ENCODE measurements at places on chromosomes 13 and 19.
A peak's percentile ranks its signal among the peaks of the same experiment; 100 is the strongest.

DNA sequence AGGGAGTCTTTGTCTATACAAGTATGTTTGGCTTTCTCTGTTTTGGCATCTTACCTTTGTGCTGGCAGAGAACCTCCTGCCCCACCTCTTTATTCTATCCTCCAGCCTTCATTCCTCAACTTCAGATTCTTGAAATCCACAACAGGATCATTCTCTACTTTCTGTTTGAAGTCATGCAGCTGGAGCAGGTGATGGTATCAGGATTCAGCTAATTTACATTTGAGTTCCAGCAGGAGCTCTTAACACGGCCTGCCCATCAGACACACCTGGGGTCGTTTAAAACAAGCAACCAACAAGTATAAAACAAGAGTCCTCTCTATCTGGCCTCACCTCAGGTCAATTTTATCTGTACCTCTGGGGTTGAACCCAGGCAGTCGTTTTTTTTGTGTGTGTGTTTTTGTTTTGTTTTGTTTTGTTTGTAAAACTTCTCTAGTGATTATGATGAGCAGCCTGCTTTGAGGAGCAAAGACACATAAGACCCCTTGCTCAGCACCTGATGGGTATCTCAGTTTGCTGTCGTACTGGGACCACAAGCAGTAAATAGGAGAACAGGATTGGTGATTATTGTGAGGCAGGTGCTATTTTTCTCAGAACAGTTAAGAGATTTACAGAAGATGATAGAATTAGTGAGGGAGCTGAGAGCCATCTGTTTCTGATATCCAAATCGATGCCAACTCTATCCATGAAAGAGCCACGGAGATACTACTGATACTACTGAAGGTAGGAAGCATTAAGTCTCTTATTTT, 78.4 kb downstream of the GPC6 start:
- DNase-seq, result no peak

DNA sequence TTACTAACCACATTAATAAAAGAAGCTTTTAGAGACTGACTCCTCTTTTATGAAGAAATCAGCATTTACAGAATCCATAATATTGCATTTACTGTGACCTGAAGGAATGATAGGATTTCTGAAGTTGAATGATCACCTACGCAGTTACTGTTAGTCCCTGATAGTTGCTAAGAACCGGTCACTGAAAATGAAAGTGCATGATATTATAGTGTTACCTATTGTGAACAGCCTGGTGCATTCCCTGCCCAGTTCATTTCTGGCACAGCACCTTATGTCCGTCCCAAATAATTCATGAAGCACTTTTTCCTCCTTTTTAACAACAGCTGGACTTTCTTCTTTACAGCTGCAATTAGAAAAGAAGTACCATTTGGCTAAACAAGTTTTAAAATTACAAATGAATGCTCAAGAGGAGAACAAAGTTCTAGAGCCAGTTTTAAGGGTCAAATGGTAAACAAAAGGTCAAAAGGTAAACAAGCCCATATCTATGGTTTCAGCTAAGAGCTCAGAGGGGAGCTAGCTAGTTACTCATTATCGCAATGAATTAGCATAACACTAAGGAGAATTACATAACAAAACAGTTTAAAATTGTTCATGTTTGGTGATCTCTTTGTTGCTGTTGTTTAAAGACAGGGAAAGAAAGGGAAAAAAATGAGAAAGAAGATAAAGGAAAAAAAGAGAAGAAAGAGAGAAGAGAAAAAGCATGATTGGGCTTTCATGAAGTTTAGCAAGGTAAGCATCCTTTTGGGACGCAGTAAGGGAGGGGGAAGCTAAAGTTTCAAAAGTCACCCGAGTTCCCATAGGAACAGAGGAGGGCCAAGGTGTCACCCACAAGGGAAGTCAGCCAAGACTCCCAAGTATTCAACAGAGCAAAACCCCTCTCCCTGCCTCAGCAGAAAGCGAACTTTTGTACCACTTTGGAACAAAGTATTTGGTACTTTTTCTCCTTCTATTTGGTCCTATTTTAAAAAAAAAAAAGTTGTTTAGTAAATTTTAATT, 50.2 kb downstream of the FLT3 start:
- no peak for DNase-seq

DNA sequence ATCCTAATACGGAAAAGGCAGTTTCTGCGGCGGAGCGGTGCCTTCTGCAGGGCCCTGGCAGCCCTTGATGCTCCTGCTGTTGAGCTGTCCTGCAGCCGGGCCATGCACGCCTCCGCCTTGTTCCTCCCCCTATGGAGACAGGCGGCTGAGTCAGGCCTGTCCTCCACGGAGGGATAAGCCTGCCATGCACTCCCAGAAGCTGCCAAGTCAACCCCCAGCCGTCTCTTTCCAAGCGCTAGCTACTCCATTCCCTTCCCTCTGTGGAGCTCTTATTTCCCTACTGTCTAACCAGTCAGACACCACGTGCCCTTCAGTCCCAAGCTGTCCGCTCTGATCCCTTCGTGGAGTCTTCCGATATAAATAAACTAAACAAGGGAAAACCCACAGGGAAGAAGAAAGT, 197.0 kb downstream of the COL4A1 start:
- DNase-seq, result peak; percentile 26

DNA sequence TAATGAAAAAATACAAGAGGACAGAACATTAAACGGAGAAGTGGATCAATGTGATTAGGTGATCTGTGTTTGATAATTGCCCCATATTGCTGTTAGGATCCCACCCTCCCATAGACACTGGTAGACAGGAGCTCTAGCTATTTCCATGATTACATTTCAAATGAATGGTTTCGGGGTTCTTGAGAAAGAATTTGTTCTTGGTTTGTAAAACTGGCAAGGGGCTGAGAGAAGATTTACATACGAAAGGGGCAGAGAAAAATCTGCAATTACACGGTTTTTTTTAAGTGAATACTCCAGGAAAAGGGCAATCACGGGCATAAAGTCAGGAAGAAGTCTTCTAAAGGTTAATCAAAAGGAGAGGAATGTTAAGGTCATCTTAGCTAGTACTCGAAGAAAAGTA, 2125.7 kb upstream of the PCDH20 start:
- DNase-seq, result no peak

GRCh38 chr13:112619730-112620631, 32.0 kb upstream of the TUBGCP3 start:
- no peak for DNase-seq

- no peak for DNase-seq
Observed at GRCh38 chr13:100382785-100383184, 205.8 kb downstream of the GGACT start.

GRCh38 chr19:45496349-45496953, 396 bp downstream of the RTN2 start:
- DNase-seq, result peak; percentile 34

GRCh38 chr19:10760273-10760944, 42.5 kb downstream of the DNM2 start:
- no peak for DNase-seq

GRCh38 chr13:109769275-109769674, 17.1 kb downstream of the IRS2 start:
- DNase-seq, result no peak

DNA sequence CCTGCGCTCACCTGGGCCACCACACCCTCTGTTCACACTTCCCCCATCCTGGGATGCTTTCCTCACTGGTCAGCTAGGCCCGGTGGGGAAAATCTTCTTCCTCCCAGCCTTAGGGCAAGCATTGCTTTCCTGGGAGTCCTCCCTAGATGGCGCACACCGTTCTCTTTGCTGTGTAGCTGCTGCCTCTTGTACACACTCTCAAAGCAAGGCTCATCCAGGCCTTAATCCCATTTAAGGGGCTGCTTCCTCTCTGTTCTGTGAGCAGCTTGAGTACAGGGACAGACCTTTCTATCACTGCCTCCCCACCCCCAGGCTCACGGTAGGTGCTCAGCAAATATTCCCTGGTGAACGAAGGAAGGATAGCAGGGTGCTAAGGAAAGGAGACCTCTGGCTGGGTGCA, 11.1 kb downstream of the SLC7A10 start:
- no peak for DNase-seq

GRCh38 chr13:20728579-20729311, 25.2 kb downstream of the IL17D start:
- DNase-seq, result no peak

DNA sequence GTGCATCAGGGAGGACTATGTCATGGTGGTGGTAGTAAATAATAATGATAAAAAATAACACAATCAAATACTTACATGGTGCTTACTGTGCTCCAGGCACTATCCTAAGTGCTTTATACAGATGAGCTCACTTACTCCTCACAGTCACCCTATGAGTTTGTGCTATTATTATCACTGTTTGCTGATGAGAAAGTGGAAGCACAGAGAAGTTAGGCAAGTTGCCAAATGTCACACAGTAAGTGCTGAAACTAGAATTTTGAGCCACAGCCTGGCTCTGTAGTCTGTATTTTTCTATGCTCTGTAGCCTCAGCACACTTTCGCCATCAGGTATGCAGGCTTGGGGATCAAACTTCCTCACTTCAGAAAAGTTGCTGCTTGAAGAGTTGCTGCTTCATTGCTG, 46.6 kb downstream of the HTR2A start:
- DNase-seq, result no peak

GRCh38 chr13:79384022-79384610, 21.9 kb downstream of the RBM26 start:
- no peak for DNase-seq

DNA sequence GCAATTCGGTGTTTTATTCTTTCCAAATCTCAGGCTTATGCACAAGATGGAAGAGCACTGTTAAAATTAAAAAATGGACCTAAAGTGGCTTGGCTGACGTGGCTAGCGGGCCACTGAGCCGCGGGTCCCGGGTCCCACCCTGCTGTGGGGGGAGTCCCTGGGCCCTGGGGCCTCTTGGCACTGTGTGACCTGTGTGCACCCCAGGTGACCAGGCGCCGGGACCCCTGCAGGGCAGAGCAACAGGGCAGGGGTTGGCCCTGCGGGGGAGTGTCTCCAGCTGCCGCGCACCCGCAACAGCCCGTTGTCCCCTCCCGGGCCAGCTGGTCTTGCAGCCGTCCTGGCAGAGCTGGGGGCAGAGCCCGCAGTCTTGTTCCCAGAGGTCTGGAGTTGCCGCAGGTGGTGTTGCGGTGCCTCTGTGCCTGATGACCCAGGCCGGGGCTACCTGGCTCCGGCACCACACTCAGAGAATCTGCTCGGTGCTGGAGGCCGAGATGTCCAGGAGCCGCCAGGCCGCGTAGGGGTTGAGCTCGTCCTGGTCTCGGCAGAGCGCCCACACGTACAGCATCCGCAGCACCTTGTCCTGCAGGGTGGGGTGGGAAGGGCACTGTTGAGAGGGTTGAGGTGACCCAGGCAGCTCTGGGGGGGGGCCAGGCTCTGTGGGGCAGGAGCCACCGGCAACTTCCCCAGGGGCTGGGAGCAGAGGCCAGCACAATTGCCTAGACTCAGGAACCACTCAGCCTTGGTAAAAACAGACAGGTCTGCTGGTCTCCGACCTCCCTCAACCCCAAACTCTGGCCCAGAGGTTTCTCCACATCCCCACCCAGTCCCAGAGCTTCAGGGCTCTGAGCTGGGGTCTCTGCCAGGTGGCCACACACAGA, 1.0 kb upstream of the CTXN1 start:
- DNase-seq, result no peak

- no peak for DNase-seq
Observed at GRCh38 chr19:5050905-5051304, 82.0 kb downstream of the KDM4B start.

GRCh38 chr13:98773921-98774320, 21.4 kb upstream of the SLC15A1 start:
- DNase-seq, result no peak

GRCh38 chr19:6970021-6970420, 51.2 kb downstream of the MBD3L2B start:
- no peak for DNase-seq

GRCh38 chr13:104411141-104411765, 1345.0 kb upstream of the SLC10A2 start:
- no peak for DNase-seq

GRCh38 chr19:56942756-56943155, 102.2 kb upstream of the PEG3 start:
- no peak for DNase-seq

DNA sequence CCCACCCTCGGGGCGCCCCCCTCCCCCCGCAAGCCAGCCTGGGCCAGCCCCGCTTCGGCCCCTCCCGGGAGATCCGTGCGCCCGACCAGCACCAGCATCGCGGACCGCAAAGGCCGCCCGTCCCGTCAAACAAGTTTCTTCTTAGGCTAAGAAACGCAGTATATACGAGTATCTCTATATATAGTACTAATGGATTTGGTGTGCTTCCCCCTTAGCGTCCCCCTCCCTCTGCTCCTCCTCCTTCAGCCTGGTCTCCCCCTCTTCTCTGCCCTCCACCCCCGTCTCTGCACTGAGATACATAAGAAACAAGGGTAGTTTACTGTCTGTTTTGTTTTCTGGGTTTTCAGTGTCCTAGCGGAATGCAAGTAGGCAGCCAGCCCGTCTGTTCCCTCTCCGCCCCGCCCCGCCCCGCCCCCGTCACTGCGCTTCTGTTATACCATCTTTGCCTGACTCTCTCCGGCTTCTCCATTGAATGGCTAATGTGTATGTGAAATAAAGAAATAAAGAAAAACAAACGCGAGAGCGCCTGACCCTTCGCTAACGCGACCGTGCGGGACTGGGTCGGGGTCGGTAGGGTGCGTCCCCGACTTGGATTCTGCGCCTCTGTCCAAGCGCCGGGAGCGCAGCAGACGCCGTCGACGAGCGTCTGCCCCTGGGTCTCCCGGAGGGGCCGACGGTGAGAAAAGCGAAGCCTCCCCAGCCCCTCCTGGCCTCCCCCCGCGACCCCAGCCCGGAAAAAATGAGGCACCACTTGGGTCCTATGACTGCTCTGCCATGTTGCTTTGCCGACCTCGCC, 4.2 kb downstream of the LYL1 start:
- DNase-seq, result no peak

DNA sequence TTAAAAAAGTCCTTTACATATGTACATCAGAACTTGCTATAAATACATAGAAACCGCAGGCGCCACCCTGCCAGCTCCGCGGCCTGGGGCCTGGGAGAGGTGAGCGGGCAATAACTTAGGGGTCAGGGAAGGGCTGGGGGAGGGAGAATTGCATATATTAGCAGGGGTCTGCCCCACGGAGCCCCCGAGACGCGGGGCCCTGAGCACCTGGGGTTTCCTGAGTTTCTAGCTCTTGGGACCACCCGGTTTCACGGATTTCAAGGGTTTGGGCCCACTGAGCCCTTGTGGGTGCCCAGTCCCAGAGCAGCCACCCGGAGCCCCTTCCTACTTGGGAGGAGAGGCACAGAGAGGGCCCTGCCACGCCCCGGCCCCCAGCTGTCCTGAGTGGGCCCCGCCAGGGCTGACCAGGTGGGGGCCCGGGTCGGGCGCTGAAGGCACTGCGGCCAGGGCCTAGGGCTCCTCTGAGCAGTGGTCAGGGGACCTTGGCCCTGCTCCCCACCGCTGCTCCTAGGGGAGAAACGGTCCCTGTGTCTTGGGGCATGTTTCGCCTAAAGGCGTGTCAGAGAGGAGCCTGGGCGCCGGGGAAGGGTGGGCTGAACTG, 4.0 kb downstream of the GPX4 start:
- no peak for DNase-seq

GRCh38 chr13:44237276-44237767, 136.3 kb upstream of the SERP2 start:
- peak; percentile 51 for DNase-seq

GRCh38 chr13:48892688-48893075, 83.0 kb upstream of the FNDC3A start:
- no peak for DNase-seq

Data from body of pancreas (tissue), 4 donors.